ENCODE measurements at places on chromosomes 13 and 19.

DNA sequence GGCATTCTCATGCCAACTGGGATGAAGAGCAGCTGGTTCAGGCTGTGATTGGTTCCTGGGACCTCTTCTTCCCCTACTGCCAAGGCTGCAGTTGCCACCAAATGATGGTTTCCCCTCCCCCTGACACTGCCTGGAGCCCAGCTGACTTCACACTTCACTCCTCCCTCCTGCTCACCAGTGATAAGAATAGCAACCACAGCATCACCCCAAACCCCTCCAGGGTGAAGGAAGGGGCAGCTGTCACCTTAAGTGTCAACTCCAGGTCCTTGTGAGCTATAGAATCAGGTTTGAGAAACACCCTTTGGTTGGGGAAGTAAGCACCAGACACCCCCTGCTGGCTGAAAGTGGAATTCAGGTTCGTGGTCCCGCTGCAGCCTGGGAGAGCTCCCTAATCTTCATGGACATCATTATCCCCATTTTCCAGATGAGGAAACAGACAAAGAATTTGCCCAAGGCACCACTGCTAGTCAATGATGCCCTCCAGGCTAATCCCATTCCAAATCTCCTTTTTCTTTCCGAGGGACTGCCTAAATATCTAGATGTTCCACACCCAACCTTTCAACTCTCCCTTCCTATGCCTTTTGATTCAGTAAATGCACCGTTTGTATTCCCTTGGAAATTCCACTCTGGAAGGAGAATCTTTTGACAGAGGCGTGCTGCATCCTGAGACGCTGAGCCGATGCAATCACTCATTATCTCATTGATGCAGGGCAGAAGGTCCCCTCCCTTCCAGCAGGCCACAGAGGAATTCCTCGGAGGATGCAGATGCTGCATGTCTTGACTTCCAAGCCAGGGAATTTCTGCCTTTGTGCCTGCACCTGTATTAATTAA, 50.6 kb upstream of the UQCRFS1 start:
- DNase-seq: peak; percentile 72

DNA sequence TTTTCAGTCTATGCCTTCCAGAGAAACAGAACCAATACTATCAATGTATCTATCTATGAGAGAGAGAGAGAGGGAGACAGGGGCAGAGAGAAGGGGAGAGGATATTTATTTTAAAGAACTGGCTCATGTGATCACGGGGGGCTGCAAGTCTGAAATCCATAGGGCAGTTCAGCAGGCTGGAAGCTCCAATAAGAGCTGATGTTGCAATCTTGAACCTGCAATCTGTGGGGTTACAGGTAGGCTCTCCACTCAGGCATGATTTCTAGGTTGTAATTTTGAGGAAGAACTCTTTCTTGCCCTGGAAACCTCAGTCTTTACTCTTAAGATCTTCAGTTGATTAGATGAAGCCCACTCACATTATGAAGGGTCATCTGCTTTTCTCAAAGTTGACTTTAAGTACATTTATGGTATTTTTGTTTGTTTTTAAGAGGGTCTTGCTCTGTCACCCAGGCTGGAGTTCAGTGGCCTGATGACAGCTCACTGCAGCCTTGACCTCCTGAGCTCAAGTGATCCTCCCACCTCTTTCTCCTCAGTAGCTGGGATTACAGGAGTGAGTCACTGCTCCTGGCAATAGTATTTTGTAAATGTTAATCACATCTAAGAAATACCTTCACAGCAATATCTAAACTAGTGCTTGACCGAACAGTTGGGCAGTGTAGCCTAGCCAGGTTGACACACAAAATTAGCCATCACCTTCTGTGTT, 376.4 kb downstream of the FGF9 start:
- DNase-seq: no peak

- peak; percentile 85 for DNase-seq
Measured at GRCh38 chr19:14031719-14032480, at the start of gene IL27RA. Gene IL27RA, plus strand, starts transcription at chr19:14031762. Its CDS starts 111 bp downstream, at chr19:14031873.

DNA sequence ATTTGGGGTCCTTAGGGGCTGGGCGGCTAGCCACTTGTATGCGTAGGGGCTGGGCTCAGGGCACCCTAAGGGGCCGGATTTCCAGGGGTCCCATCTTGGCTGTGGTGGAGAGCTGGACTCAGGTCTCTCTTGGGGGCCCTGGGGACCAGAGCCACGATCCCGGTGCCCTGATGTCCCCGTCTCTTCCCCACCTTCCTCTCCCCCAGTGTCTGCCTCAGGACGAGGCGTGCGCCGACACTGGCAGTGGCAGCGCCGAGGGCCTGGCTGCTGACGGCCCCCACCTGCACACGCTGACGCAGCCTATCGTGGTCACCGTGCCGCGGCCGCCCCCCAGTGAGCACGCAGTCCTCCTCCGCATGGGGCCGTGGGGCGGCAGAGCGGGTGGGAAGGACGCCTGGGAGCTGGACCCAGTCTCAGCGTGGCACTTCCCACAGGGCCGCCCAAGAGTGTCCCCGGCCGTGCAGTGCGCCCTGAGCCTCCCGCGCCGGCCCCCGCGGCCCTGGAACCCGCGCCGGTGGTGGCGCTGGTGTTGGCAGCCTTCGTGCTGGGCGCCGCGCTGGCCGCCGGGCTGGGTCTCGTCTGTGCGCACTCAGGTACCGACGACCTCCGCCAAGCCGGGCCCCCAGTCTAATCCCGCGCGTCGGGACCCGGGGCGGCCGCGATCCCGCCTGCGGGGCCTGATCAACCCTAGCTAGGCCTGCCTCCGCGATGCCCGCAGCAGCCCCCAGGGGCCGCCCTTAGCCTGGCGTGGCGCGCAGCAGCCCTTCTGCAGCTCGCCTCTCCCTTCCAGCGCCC, 2.7 kb upstream of the SNAPC2 start:
- DNase-seq: peak; percentile 80

- DNase-seq: no peak
Measured at GRCh38 chr13:72199640-72200039, 332.6 kb upstream of the DACH1 start.

- DNase-seq: no peak
Measured at GRCh38 chr19:41604831-41605230, 22.0 kb downstream of the CEACAM4 start.

GRCh38 chr13:75825161-75825560, 189.0 kb downstream of the LMO7 start:
- DNase-seq: no peak

- DNase-seq: no peak
Measured at GRCh38 chr13:100100115-100100879, 11.4 kb downstream of the PCCA start.

DNA sequence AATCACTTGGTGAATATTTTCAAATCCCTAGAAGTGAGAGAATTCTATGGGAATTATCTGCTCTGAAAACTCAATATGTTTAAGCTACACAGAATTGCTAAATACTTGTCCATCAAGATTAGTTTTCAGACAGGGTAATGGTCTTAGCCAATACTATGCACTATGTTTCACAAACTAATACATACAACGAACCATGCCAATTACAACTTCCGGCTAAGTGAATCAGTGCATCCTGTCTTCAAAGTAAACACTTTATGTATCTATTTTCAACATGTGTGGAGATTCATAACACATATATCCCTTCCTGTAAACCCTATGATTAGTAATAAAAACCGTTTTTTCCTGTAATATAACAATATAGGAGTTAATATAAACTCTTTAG, 181.5 kb downstream of the POSTN start:
- DNase-seq: no peak

DNA sequence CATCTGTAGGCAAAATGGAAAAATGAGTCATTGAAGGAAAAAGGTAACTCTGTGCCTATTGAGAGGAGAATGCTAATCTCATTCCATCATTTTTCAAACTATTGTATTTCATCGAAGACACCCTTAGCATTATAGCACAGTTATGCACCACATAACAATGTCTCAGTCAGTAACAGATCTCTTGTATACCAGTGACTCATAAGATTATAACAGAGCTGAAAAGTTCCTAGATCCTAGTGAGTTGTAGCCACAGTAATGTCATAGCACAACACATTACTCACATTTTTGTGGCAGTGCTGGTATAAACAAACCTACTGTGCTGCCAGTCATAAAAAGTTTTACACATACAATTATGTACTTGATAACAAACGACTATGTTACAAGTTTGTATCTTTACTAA, 1077.6 kb downstream of the DIAPH3 start:
- no peak for DNase-seq

GRCh38 chr19:30320916-30321315, 51.3 kb upstream of the ZNF536 start:
- DNase-seq: no peak

GRCh38 chr19:33628921-33629825, 7.4 kb downstream of the CHST8 start:
- no peak for DNase-seq

GRCh38 chr13:25171170-25171516, 945 bp downstream of the AMER2 start:
- no peak for DNase-seq

DNA sequence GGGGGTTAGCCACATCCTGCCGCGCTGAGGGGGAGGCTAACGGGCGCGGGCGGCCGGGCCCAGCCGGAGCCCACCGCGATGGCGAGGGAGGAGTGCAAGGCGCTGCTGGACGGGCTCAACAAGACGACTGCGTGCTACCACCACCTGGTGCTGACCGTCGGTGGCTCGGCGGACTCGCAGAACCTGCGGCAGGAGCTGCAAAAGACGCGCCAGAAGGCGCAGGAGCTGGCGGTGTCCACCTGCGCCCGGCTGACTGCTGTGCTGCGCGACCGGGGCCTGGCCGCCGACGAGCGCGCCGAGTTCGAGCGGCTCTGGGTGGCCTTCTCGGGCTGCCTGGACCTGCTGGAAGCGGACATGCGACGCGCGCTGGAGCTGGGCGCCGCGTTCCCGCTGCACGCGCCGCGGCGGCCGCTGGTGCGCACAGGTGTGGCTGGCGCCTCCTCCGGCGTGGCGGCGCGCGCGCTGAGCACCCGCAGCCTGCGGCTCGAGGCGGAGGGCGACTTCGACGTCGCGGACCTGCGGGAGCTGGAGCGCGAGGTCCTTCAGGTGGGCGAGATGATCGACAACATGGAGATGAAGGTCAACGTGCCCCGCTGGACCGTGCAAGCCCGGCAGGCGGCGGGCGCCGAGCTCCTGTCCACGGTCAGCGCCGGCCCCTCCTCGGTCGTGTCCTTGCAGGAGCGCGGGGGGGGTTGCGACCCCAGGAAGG, 692 bp downstream of the RGS9BP start:
- DNase-seq: no peak

DNA sequence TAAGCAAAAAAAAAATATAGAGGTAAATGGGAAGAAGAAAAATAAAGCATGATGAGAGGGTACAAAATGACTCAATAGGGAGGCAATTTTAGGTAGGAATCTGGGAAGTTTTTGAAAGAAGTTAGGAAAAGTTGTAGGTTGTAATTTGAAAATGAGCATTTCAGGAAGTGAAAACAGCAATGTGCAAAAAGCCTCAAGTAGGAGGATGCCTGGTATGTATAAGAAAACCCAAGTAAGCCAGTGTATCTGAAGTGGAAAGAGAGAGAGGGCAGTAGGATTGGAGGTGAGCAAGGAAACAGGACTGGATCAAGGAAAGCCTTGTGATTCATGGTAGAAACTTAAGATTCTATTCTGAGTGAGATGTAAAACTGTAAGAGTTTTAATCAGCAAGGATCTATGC, 121.6 kb upstream of the SPRY2 start:
- DNase-seq: no peak

- no peak for DNase-seq
Measured at GRCh38 chr19:5222821-5223321, 117.7 kb downstream of the PTPRS start.

DNA sequence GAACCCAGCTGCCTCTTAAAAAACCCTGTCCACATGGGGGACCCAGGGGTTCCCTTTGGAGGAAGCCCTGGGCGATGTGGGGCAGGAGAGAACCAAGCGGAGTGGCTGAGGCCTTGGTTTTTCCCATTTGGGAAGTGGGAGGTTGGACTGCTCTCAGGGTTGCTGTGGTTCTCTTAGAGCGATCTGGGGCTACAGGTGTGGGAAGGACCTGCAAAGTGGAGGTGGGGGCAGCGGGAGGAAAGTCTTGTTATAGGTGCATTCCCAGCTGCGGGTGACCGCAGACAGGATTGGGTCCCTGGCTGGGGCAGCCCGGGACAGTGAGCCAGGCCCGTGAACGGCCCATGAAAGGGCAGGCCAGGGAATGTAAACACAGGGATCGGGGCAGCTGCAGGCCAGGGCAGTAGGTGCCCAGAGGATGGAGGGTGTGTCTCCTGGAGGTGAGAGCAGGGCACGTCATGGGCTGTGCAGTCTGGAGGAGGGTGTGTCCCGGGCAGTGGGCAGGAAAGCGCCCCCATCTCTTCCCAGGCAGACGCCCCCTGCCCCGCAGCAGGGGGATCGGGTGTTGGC, 814 bp downstream of the SLC25A23 start:
- no peak for DNase-seq

GRCh38 chr13:24043590-24044350, 116.8 kb upstream of the SPATA13 start:
- no peak for DNase-seq

- no peak for DNase-seq
Measured at GRCh38 chr19:5575590-5575989, 7.8 kb upstream of the TINCR start.

GRCh38 chr19:17118957-17119356, 43.4 kb downstream of the MYO9B start:
- DNase-seq: no peak

- no peak for DNase-seq
Measured at GRCh38 chr19:13917888-13918406, 11.9 kb downstream of the CC2D1A start.

DNA sequence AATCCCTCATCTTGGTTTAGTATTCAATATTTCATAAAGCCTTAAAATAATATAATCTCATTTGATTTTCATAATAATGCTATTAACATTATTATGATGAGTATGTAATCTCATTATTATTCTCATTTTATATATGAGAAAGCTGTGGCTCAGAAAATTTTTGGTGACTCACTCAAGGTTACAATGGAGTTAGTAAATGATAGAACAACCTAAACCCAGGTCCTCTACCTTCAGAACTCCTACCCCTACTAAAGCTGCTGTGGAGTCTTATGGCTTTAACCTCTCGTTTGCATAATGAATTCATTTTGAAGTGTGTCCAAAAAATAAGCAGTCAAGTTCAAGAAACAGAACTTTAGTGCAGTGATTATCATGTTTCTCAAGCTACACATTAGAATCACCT, 226.3 kb downstream of the TBC1D4 start:
- no peak for DNase-seq

DNA sequence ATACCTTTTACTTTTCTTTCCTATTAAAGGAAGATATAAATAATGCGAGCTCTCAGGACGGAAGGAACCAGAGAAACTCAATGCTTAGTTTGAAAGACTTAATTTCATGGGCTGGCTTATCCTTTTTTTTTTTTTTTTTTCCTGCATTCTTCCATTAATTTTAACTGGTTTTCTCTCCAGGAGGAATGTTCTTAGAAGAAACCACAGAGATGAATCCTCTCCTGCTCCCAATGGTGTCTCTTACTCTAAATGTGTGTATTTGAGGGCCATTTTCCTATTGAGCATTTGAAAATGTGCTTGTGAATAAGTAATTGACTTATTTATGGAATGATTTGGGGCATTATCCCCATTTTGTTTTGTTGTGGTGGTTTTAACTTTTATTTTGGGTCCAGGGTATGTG, 494.9 kb downstream of the FOXO1 start:
- no peak for DNase-seq

GRCh38 chr13:35851356-35851755, 279.8 kb downstream of the DCLK1 start:
- no peak for DNase-seq

GRCh38 chr13:24860770-24861169, 96.8 kb downstream of the RNF17 start:
- no peak for DNase-seq

- DNase-seq: no peak
Measured at GRCh38 chr13:76454991-76455390, 431.2 kb downstream of the KCTD12 start.

All from CD8-positive, alpha-beta T cell (primary cell).